ENCODE measurements at places on chromosomes 2 and 18. TPM values are rescaled to one million over a fixed set of nuclear protein-coding genes. Genes with fewer than 3 reads are reported as not detected.

Gene NFU1
- 61.2 TPM for total RNA-seq

Gene C2orf80
- not detected for total RNA-seq

Gene NEU4
- total RNA-seq: 1.4 TPM

Gene ZSWIM2
- total RNA-seq: not detected

Gene GRB14
- not detected for total RNA-seq

Gene UGT1A5
- not detected for total RNA-seq

DNA sequence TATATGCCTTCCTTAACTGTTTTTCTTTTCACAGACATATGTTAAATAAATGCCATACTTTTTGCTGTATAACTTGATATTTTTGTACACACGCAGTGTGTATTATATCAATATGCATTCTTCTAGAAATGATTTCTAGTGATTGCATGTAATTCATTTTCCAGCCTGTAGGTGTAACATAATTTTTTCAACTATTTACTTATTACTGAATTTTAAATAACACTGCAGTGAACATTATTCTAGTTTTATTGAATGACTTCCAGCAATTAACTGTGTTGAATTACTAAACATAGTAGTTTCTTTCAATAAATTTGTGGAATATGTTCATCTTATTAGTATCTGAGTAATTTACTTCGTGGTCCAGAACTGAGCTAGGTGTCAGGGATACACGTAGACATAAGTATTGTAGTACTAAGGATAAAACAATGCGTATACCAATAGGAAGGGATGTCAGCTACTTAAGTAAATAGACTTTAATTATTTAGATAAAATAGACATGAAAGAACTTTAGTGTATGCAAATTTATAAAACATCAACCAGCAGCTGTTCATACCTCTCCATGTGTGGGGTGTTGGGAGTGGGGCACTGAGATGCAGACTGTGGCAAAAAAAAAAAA lies 28.0 kb downstream of the TANC1 start:
- DNase-seq: no peak

GRCh38 chr18:33212363-33212762 lies 228.2 kb downstream of the CCDC178 start:
- DNase-seq: no peak

DNA sequence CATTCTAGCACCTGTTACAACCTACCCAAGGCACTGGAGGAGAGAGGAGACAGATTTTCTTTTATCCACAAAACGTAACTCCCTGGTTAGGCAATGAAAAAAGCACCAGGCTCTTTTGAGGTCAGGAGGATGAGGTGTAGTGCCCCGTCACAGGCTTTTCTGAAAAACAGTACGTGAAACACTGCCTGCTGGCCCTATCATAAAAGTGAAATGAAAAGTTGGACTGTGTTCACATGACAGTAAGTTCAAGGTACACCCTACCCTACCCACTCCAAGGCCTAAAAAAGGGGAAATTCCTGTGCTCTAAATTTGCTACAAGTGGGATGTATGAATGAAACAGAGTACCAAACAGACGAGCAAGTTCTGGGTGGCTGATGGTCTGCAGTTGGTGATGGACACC lies 17.6 kb downstream of the LGALSL start:
- no peak for DNase-seq

DNA sequence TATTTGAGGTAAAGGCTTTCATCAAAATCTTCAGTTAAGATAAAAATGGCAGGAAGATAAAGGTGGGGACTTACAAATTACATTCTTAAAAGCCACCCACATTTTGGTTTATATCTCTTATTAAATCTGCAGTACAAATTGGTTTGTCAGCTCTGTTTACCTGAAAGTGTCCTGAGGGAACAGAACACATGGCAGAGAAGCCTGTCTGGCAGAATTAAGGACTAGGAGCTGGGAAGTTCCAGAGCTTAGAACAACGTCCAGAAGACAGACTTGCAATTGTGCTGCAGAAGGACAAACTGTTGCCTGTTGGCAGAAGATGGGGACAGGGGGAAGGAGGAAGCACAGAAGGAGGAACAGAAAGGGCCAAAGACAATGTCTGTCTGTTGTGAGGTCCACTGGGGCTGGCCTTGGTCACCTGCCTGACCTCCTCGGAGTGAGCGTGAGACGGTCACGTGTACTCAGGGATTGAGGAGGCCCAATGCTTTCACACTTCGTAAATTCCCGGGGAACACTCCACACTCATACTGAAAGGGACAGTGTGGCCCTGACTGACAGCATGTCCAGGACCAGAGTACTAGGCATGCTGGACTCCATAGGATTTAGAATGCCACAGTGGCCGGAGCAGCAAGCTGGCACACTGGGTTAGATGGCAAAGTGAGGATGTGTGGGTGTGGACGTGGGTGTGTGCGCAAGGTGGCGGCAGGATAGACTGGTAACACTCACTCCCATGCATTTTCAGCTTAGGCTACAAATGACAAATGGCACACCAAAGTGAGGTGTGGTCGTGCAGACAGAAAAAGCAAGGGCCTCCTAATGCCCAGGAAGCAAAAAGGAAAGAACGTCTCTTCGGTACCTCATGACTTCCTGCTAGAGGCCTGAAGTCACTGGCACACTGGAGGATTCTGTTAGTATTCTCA lies 210.9 kb upstream of the REV1 start:
- DNase-seq: no peak

- DNase-seq: no peak
These were observed 20.0 kb upstream of the SERPINB3 start for GRCh38 chr18:63681449-63682340.

- no peak for DNase-seq
These were observed 145.8 kb downstream of the MYO3B start for GRCh38 chr2:170323743-170324142.

DNA sequence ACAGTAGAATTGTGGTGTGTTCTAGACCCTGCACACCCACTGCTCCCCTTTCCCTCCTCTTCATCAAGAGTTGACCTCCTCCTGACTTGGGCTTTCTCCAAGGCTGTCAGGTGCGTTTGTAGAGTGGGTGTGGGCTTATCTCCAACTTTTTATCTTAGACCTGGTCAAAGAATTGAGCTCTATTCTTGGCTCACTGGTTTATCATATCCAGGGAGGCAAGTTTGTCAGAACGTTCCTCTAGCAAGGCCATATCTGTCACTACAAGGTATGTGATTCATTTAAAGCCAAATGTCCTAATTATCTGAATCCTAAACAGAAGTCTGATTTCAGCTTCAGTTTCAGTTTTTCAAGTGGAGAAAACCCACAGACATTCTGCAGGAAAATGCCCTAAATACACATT lies 117.1 kb upstream of the MGAT5 start:
- no peak for DNase-seq

GRCh38 chr2:38583524-38583923 lies 19.2 kb downstream of the HNRNPLL start:
- no peak for DNase-seq

- no peak for DNase-seq
These were observed 154.5 kb upstream of the LRRTM1 start for GRCh38 chr2:80459028-80459427.

- no peak for DNase-seq
These were observed 26.8 kb downstream of the SERPINB4 start for GRCh38 chr18:63617049-63617914.

Measured in activated T-cell treated with anti-CD3 and anti-CD28 coated beads, Interleukin-2, amount 50 U/mL, for 72 hours (primary cell).